ENCODE measurements at places on chromosomes 11 and 22. TPM values are rescaled to one million over a fixed set of nuclear protein-coding genes. Genes with fewer than 3 reads are reported as not detected.

- no peak overlapping the region for H3K4me3 ChIP-seq
- no peaks in the 10 kb centered on the region for H3K27me3 ChIP-seq
- H3K4me1 ChIP-seq: no peaks in the 10 kb centered on the region
- H3K27ac ChIP-seq: no peak overlapping the region
- H3K36me3 ChIP-seq: peaks cover 91% of the 10 kb centered on the region
- no peak for DNase-seq
Measured at GRCh38 chr11:11940551-11940950, 67.9 kb downstream of the DKK3 start.

DNA sequence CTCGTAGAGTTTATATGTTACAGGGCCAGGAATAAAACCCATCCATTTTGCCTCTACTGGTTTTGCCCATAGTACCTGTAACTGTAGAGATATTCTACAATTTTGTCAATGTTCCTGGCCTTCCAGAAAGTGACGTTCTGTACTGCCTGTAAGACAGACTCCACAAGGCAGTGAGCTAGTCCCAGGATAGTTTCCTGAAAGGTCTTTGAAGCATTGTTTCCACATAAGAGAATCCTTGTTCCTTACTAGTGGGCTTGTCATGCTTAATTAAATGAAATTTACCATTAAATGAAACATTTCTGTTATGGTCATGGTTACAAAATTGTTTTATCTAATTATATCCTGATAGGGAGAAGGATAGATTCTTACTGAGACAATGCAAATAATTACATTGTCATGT, 80.4 kb downstream of the HSD17B12 start:
- no peaks in the 10 kb centered on the region for H3K27me3 ChIP-seq
- no peak overlapping the region for H3K4me3 ChIP-seq
- no peak overlapping the region for H3K27ac ChIP-seq
- H3K4me1 ChIP-seq: no peaks in the 10 kb centered on the region
- DNase-seq: no peak

DNA sequence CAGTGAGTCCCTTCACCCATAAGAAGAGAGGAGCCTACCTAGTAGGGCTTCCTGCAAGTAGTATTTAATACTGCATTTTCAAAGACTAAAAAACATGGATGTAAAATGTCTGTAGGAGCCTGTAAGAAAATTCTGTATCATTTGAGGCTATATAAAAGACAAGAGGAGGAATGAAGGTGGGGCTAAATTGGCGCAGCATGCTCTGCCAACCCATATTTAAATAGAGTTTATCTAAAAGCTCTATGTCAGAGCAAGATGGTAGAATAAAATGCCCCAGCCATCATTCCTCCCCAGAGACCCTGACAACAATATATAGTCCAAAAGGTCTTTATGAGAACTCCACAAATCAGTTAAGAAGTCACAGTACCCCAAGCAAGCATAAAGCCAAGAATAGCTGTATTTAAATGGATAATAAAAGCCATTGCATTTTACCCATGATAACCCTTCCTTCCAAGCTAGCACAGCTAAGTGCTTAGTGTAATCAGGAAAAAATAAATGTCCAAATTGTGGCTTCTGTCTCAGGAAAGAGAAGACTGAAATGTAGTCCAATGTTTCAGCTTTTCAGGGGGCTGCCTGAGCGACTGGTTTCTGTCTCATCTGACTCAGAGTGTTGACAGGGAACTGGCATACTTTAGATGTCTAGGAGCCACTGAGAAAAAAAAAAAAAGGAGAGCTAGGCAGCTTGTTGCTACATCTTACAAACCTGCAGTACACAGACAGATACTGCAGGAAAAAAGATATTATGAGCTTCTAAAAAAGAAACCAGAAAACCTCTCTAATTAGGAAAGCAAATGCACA, 258.6 kb downstream of the METTL15 start:
- no peak for DNase-seq
- no peaks in the 10 kb centered on the region for H3K27me3 ChIP-seq
- no peak overlapping the region for H3K4me3 ChIP-seq
- H3K27ac ChIP-seq: no peak overlapping the region

The SLCO2B1 gene
- total RNA-seq: 332 TPM

DNA sequence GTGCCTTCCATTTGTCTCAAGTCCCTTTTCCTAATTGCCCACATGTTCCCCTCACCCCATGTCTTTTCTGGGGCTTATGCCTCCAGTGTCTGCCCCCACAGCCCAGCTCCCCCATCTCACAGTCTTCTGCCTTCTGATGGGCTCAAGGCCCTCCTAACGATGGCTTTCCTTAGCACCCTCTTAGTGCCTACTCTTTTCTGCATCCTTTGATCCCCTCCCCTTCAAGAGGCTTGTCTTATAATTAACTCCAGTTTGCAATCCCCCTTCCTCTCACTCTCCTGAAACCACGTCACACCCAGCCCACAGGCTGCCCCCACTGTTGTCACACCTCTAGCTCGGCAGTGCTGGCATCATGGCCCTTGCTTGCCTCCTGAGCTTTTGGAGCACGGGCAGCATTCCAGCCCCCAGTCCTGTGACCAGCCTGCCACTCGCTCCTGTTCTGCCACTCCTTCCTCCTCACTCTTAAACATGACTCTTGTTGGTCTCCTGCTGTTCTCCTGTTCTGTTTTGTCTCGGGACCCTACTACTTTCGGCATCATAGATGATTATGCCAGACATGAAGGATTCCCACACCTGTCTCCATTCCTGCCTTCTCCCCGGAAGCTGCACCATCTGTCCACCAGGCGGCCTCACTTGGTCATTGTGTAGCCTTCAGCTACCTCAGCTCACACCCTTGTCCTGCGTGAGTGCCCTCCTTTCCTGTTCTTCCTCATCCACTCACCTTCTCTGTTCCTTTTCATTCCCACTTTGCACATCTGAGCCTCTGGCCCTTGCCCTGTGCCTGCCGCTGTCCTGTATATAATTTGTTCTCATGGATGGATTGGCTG, 26.1 kb downstream of the UBE2L3 start:
- DNase-seq: no peak
- H3K4me1 ChIP-seq: peaks cover 35% of the 10 kb centered on the region
- H3K4me3 ChIP-seq: no peak overlapping the region
- peaks cover 51% of the 10 kb centered on the region for H3K36me3 ChIP-seq

GRCh38 chr11:19691815-19692500, 20.7 kb upstream of the NAV2 start:
- H3K36me3 ChIP-seq: no peaks in the 10 kb centered on the region
- no peak overlapping the region for H3K4me3 ChIP-seq
- DNase-seq: no peak

GRCh38 chr22:46481386-46481785, 56.0 kb downstream of the CELSR1 start:
- peaks cover 3% of the 10 kb centered on the region for H3K27me3 ChIP-seq
- H3K4me1 ChIP-seq: peaks cover 9% of the 10 kb centered on the region
- no peaks in the 10 kb centered on the region for H3K36me3 ChIP-seq
- H3K4me3 ChIP-seq: no peak overlapping the region
- DNase-seq: no peak

GRCh38 chr11:11420899-11421285, 67.8 kb upstream of the CSNK2A3 start:
- H3K4me1 ChIP-seq: peaks cover 39% of the 10 kb centered on the region
- DNase-seq: no peak
- H3K27ac ChIP-seq: no peak overlapping the region
- no peaks in the 10 kb centered on the region for H3K36me3 ChIP-seq

DNA sequence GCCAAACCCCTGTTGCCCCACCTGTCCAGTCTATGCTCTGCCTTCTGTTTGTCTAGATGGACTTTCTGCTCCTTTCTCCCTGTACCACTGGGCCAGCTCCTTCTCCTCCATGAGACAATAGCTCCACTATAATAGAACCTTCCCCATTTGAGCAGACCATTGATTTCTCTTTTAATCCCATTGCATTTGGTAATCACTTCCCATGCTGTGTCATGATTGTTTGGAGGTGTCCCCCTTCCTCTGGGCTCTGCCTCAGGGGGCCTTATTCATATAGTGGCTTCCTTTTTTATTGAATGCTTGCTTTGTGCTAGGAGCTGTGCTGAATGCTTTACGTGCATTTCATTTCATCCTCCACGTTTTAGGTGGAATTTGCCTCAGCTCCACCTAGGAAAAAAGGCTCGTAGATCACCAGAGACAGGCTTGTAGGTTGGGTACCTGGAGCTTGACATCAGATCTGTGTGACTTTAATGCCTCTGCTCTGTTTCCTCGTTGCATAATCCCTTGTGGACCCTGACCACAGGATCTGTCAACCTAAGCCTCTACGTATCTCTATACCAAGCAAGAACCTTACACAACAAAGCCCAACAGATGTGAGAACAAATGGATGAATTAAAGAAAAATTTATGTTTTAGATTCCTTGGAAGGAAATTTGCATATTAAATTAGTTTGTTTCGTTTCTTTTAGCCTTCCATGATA, 106.2 kb upstream of the RASSF10 start:
- H3K4me1 ChIP-seq: no peaks in the 10 kb centered on the region
- peaks cover 22% of the 10 kb centered on the region for H3K36me3 ChIP-seq
- no peak overlapping the region for H3K4me3 ChIP-seq

DNA sequence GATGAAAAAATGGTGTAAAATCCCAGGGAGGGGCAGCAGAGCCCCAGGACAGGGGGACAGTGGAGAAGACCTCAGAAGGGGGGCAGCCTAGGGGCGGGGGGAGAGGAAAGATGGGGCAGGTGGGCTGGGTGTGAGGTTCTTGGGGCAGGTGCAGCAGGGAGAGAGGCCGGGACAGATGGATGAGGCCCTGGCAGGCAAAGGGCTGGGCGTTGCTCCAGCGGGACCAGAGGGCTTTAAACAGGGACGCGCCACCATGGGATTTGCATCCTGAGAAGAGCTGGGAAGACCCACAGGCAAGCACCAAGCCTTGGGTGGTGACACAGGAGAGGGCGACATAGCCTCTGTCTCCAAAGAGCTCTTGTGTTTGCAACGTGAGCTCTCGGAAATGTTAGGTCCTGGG, 1342.8 kb downstream of the TBC1D22A start:
- H3K36me3 ChIP-seq: no peaks in the 10 kb centered on the region
- peaks cover 24% of the 10 kb centered on the region for H3K27me3 ChIP-seq
- no peak overlapping the region for H3K27ac ChIP-seq
- no peak overlapping the region for H3K4me3 ChIP-seq
